ENCODE measurements at places on chromosomes 6 and 20.

GRCh38 chr6:90175627-90176538 lies 120.8 kb downstream of the BACH2 start:
- DNase-seq = peak; percentile 30

DNA sequence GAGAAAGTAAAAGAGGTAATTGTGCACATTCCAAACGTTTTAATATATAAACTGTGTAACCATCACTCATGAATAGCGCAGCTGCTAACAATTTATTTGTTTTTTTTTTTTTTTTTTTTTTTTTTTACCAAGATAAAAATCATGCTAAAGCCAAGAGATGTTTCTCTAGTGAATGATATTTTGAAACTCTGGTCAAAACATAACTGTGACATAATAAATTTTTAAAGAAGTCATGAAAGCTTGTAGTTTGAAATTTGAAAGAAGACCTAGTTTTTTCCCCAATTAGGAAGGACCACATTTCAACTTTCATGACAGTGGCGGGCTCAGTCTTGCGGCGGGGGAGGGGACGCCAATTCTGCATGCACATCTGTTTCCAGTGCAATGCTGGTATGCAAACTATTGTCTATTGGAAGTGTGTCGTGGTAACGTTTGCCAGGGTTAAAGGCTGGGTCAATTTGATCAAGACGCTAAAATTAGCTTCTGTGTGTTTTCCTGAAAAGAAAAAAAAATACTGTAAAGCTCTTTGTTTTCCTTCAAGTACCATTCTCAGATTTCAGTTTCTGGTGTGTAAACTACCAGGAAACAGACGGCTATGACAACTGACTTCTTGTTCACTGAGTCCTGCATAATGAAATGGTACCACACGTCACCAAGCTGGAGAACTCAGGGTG lies 211.9 kb downstream of the FOXC1 start:
- DNase-seq = peak; percentile 62

GRCh38 chr20:10470276-10470675 lies 35.2 kb downstream of the SLX4IP start:
- no peak for DNase-seq

GRCh38 chr6:134930463-134930862 lies 19.4 kb downstream of the ALDH8A1 start:
- no peak for DNase-seq

- no peak for DNase-seq
Observed at GRCh38 chr6:154258064-154258757, 98.4 kb downstream of the IPCEF1 start.

GRCh38 chr6:169689287-169689686 lies 12.5 kb downstream of the WDR27 start:
- DNase-seq = no peak

DNA sequence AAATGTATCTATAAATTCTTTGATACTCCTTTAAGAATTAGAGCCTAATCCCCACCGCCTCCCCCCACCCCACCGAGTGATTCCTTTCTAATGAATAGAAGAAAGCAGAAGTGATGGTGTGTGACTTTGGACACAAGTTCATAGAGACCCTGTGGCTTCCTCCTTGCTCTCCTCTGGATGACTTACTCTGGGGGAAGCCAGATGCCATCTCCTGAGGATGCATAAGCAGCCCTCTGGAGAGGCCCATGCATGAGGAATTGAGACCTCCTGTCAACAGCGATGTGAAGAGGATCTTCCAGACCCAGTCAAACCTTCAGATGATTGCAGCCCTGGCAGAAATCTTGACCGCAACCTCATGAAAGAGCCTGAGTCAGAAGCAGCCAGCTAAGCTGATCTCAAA lies 21.1 kb downstream of the AHCY start:
- no peak for DNase-seq

DNA sequence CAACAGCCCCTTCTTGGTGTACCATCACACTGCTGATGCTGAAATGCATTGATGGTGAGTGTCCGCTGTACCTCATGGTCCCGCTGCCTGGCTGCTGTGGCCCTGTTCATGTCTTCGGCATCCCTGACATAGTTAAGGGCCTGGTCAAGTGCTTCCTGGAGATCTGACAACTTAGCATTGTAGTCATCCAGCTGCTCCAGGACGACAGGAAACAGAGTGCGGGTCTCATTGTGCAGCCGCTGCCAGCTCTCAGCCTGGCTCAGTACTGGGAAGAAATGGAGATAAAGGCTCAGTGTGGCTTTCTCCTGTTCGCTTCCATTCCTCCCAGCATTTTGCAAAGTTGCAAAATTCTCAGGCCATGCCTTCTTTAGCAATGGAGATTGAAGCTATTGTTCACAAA lies 81.8 kb downstream of the LAMA4 start:
- no peak for DNase-seq

DNA sequence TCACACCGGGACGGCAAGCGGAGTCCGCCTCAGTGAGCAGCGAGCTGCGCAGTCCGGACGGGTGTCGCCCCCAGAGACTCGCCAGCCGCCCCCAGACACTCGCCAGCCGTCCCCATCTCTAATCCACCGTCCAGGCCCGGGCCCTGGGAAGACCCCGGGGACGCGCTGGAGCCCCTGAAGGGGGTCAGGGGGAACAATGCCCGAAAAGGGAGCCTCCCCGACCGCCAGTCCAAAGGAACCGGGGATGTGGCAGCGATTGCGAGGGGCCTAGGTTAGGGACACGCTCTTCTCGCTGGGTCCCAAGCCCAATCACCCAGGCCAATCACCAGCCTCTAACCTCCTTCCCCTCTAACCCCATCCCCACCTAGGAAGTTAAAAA lies 33.1 kb downstream of the TFAP2A start:
- no peak for DNase-seq

GRCh38 chr6:135088281-135088680 lies 33.7 kb upstream of the HBS1L start:
- no peak for DNase-seq

- DNase-seq = no peak
Observed at GRCh38 chr6:142952614-142953013, 7.6 kb upstream of the HIVEP2 start.

GRCh38 chr20:51341581-51341980 lies 200.9 kb downstream of the NFATC2 start:
- no peak for DNase-seq

- DNase-seq = no peak
Observed at GRCh38 chr6:35673755-35674154, 15.0 kb downstream of the FKBP5 start.

DNA sequence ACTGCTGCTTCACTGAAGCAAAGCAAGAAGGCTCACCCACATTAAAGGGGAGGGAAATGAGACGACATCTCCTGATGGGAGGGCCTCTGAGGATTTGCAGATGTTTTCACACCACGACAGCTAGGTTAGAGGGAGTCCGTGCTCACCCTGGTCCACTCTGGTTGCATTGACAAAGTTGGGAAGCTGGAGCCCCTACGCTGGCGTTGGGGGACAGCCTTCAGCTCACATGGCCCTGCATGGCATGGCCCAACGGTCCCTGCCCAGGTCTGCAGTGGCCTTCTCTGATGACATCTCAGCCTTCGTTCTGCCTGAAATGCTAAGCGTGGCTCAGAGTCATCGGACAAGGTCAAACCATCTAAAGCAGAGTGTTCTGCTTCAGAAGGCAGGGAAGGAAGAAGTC lies 3.8 kb upstream of the NAPB start:
- no peak for DNase-seq

DNA sequence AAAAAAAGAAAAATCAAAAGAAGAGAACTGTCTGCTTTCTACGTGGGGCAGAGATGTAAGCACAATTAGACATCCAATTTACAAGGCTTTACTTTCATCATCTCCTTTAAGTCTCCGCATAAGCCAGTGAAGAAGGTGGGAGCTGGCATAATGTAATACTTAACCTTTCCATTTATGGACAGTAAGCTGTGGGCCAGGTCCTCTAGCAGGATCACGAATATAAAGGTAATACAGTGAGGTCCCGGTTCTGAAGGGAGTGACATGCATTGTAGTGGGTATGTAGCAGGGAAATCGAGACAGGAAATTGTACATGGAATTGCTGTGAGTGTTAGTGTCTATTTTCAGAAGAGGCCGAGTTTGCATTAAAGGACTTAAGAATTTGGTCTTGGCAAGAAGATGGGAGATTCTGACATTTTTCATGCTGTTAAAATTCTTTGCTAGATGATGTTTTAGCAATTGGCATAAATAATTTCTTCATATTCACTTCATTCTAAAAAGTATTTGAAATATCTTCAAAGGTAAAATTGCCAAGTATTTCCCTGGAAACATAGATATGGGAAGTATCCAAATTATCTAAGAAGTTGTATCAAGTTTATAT lies 20.4 kb upstream of the POPDC3 start:
- no peak for DNase-seq

- no peak for DNase-seq
Observed at GRCh38 chr6:137424251-137424650, 69.9 kb downstream of the OLIG3 start.

DNA sequence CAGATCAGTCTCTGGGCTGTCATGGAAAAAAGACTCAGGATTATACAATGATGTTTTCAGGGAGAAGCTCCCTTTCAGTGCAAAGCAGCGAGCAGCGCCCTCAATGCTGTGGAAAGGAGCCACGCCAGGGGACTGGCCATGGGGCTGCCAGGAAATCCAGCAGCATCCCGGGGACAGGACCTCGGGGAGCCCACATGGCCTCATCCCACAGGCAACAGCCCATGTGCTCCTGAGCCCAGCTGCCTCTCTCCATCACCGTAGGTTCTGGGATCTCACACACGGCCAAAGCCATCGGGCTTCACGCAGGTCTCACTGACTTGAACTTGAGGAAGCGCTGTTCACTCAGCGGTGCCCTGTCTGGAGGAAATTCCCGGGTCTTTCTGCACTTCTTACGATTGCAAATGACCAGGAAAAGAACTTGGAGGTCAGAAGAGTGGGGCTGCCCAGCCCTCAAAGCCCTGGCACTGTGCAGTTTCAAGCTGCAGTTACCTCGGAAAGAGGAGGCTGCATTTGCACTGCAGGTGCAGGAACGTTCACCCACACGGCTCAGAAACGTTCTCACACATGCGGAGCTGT lies 125.9 kb upstream of the THBS2 start:
- DNase-seq = no peak

DNA sequence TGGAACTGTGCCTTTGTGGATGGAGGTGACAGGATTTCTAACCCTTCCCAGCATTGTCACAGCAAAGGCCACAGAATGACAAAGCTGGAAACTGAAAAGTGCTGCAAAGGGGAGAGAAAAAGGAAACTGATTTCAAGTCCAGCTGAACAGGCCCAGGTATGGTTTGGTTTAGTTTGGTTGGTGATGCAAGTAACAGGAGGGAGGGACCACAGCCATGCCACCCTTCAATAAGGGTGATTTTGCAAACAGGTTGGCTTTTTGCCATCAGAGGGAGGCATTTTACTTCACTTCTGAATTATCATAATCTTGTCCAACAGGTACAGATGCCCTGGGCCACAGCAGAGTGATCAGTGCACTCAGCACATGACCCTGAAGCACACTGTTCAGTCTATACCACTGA lies 6.6 kb downstream of the FITM2 start:
- no peak for DNase-seq

DNA sequence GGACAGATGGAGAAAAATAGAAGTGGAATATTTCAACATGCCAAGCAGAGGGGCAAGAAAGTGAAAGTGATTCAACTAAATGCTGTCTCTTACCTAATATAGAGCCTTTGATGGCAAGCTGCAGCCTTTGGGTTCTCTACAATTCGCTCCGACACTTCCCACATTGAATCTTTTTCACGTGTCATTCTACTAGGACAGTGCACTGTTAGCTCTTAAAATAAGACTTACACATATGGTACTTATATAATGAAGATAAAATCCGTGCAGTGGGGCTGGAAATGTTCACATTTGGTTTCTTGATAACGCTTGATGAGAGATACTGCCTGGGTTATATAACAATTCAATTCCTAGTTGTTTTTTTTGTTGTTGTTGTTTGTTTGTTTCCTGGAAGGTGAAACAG lies 502.4 kb downstream of the LMBRD1 start:
- no peak for DNase-seq

DNA sequence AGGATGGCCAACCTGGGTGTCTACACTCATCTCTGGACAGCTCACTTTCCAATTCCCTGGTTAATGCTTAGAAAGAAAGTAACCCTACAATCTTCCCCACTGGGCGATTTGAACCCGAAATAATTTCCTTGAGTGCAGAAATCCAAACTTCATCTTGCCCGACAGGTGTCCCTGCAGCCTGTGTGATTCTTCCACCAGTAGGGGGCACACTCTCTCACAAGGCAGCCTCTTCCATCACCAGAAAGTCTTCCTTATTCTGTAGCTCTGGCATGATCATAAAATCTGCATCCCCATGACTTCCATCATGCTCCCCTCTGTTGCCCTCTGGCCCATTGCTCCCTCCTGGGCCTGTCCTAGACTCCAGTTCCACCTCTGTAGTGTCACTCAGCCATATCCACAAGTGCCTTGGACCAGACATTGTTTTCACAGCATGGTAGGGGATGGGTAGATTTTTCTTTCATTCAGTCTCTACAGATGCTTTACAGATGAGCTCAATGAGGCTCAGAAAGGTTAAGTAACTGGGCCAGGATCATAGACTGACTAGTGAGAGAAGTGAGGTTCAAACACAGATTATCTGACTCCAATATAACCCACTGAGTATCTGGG lies 170.4 kb upstream of the SPTLC3 start:
- DNase-seq = no peak

- no peak for DNase-seq
Observed at GRCh38 chr6:3026791-3027626, 27.3 kb downstream of the NQO2 start.

GRCh38 chr20:4045082-4045481 lies 29.7 kb upstream of the RNF24 start:
- no peak for DNase-seq

DNA sequence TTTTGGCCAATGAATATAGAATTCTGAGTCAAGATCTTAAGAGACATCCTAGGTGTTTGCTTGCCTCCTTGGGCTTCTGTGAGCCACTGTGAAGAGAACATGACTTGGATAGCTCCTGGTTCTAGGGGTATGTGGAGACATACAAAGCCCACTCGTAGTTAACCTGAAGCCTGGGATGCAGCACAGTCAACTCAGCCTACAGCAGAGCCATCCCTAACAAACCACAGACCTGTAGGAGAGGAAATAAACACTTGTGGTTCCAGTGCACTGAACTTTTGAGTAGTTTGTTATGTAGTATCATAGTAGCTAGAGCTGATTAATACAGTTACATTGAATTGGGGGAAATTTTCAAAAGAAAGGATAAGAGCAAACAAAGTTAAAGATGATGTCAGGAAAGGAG lies 474.4 kb upstream of the HSF2 start:
- no peak for DNase-seq

DNA sequence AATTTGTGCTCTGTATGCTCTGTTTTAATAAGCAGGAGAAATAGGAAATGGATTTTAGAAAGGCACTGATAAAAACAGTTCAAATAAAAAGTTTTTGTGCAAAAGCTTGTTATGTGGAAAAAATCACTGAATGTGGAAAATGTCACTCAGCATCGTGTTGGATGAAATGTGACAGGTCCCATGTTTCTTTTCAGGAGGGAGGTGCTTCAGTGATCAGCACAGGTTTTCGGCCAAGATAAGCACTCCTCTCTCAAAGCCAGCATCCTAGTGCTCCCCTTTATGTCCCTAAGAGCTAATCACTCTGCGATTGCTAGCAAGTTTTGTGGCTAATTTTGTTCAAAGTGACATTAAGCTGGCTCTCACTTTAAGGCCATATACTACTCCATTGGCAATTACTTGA lies 12.0 kb downstream of the UBE3D start:
- no peak for DNase-seq

GRCh38 chr20:25207960-25208534 lies 12.5 kb downstream of the ENTPD6 start:
- DNase-seq = no peak

Measured in lung (tissue), 17 donors.